ENCODE measurements at places on chromosomes 11 and 22.

DNA sequence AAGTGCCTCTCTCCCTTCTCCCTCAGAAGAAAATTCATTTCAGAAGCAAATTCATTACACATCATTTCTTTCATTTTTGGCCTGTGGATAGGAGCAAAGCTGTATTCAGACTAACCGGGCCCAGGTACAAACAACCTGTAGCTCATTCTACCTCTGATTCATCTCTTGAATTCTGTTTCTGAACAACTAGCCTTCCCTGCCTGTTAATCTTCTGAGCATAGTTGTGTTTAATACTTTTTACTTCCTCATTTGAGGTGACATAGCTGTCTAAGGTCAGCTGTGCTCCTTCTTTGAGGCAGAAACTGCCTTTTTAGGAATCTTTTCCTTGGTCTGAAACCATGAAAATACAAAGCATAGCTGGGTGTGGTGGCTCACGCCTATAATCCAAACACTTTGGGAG, 12.6 kb upstream of the IL18BP start:
- DNase-seq, result no peak

DNA sequence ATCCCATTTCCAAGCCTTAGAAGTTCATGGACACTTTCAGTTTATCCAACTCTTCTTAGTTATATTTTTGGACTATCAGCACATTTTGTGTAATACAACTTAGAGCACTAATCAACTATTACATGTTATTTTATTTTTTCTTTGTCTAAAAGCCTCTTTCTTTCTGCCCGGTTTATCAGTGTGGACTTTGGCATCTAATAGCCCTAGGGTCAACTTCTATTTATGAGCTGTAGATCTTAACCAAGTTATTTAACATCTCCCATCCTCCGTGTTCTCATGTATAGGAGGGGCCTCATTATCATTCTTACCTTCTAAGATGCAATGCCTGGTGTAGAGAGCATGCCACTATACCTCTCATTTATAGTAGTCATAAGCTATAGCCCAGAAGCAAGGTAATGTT, 4.4 kb downstream of the CARD16 start:
- DNase-seq, result no peak

GRCh38 chr11:35618497-35619115, 346 bp downstream of the FJX1 start:
- DNase-seq, result no peak

DNA sequence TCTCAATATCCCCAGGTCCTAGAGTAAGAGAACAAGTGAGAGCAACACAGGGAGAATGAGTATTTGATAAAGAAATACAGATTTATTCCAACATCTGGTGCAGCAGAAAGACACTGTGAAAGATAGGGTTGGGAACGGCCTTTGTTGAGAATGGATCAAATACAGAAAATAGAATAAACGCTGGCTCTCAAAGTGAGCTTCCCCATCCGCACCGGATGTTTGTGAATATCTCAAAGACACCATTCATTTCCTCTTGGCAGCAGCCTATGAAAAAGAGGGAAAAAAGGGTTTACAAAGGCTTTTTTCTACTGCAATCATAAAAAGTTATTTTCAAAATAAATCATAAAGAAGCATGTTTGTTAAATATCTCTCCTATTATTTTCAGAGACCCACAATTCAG, 279.3 kb downstream of the CASP12 start:
- no peak for DNase-seq

DNA sequence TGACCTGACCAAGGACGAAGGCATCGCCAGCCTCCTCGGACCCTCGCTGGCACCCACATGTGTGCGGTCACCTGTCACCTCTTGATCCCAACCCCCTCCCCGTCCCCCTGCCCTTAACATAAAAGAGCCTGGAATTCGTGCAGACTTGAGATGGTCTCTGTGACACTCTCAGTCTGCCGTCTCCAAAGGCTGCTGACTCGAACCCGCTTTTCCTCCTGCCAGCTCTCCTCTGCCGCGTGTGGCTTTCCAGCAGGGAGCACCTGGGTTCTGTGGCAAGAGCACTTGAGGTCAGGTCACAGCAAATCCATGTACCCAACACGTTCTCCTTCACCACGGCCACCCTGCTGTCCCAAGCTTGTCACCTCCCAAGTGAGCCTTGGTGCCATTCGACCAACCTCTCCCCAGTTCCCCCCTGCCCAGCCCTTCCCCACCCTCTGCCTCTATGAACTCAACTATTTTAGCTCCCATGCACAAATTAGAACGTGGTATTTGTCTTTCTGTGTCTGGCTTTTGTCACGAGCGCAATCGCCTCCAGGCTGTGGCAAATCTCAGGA, 207.6 kb downstream of the BRD1 start:
- no peak for DNase-seq

- DNase-seq, result no peak
Measured at GRCh38 chr22:17566776-17567175, 3.5 kb downstream of the SLC25A18 start.

DNA sequence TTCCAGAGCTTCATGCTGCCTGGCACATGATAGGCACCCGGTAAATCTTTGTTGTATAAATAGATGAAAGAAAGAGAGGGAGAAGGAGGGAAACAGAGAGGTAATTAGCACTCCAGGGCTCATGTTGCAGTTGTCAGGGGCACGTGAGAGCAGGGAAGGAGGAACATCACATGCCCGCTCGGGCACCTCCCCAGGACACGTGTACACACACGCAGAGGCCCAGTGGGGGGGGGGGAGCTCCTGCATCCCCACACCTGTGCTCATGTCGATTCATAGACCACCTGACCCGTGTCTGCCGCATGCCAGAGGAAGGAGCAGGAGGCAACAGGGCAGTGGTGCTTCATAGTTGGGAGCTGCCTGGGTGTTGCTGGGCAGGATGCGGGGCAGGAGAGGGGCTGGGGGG, 37.1 kb upstream of the NNMT start:
- DNase-seq, result no peak

DNA sequence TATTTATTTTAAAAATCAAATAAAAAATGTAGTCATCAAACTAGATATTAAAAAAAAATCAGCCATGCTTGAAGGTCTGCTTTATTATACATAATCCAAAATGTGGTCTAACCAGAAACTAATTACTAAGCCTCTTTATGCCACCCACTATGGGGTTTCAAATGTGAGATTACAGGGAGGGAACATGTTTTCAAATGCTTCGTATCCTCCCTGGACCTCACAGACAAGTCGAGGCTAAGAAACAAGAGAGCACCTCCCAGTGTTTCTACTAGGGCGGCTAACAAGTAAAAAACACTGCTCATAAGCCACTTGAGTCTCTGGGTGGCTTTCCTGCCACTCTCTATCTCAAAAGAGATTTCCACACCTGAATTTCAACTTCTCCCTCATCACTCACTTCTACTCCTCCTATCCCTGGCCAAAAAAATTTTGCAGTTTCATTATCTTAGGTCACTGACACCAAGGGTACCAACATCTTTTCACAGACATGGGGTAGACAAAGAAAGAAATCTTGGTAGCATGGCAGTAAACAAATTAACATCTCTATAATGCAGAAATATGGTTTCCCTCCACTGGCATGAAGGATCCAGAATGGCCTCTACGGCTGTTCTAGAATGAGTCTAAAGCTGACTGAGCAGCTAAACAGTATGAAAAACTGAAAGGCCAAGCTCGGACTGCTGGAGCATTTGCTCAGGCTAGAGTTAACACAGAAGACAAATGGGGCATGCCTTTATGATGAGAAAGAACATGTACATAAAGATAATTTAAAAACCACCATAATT, 50.9 kb downstream of the PITPNB start:
- DNase-seq, result no peak

DNA sequence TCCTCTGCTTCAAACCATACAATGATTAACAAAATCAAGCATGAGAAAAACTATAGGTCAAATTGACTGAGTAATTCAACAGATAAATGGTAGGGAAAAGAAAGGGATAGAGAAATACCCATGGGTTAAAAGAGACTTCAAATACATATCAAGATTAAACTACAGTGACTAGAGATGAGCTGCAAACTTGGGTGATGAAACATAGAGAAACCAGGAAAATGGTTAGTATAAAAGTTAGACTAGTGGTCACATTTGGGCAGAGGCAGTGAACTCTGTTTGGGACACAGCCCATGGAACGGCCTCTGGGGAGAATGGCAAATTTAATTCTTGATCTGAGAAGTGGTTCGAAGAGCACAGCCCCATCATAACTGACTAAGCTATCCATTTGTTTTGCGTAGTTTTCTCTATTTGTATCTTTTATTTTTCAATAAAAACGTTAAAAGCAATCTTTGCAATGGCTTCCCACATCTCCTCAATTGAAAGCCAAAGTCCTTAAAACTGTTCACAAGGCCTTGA, 99.4 kb downstream of the APIP start:
- DNase-seq, result no peak

- no peak for DNase-seq
Measured at GRCh38 chr22:48631288-48631863, 1196.3 kb downstream of the BRD1 start.

DNA sequence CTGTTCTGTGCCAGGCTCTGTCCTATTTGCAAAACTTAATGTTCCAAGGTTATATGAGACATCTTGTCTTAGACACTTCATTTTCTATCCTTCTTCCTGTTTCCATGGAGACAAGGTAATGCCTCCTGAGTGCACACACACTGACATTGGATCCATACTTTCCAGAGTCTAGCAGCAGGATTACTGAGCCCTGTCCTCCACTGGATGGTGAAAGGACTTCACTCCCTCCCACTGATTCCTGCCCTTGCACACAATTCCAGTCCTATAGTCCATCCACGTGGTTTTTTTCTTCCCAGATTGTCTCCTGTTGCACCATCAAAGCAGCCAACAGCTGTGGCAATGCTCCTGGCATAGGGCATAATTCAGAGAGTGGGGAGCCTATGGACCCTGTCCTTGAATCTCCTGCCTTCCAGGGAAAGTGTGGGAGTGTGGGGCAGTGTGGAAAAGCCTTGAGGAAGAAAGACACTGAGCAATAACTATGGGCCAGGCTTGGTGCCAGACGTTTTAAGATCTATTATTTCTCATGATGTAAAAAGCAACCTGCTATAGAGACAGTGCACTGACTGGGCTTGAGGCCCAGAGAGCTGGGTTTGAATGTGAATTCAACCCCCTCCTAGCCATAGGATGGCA, 31.3 kb downstream of the SERPINH1 start:
- no peak for DNase-seq

DNA sequence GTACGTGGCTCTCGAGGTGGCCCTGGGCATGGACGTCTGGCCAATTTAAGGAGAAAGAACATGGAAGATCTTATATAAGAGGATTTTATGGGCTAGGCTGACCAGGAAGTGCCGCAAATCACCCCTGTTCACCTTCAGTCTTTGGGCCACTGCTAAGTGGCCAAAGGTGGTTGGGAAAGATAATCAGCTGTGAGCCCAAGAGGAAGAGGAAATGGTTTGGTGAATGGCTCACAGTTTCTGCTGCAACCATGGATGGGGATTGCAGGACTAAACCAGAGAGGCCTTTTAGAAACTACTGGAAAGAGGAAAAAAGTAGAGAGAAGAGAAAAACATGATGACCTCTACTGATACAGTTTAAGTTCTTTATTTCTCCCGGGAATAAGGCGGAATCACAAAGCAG, 96.0 kb upstream of the ARHGAP20 start:
- DNase-seq, result no peak

DNA sequence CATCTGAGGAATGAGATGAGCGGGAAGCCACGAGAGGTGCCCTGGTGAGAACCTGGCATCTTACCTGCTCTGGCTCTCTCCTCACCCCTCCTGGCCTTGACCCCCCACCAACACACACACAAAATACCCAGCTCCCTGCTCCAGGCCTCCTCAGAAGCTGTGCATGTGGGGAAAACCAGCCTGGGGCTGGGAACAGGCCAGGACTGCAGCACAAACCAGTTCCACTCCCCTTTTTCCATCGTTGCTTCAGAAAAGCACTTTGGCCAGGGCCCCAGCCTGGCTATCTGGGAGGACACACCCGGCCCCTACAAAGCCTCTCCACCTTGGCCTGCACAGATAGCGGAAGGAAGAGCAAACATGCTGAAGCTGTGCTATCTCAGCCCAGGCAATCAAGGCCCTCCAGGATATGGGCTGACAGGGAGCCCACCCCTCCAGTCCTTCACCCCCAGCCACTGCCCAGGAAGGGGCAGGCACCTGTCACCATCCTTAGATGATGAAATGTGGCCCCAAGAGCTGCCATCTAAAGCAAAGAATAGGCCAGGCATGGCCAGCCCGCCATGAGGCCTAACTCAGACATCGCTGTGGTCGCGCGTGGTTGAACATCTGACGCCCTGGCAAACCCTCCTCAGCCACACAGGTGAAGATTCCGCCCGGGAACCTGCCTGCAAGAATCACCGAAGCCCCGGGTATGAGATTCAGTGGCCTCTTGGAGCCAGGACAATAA, 35.4 kb downstream of the PISD start:
- DNase-seq, result no peak

DNA sequence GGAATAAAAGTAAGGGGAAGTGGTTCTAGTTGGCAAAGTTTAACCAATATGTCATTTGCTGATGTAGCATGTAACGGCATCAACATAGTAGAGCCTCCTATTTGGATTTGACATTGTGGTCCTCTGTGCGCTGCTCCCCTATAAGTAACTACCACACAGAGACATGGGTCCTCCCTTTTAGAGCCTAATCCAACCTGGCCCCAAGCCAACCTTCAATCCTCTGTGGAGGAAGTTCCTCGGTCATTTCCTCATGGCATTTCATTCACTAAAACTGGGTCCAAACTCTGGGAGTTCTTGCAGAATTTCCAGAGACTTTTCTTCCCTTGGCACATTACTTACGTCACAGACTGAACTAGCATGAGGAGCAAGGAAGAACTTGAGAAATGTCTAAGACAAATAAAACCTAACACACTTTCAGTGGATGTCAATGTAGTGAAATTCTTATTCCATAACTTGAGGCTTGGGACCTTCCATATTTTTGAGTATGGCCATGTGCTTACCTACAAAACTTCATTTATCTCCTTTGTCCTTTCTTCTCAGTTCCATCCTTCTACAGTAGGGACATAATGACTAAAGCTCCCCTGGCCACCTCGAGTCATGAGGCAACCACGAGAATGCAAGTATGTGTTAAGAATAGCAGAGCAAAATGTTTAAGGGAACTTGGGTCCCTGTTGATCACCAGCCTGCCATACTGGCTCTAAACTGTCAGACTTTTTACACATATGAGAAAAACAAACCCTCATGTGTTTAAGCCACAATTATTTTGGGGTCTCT, 34.7 kb downstream of the MMP20 start:
- no peak for DNase-seq

DNA sequence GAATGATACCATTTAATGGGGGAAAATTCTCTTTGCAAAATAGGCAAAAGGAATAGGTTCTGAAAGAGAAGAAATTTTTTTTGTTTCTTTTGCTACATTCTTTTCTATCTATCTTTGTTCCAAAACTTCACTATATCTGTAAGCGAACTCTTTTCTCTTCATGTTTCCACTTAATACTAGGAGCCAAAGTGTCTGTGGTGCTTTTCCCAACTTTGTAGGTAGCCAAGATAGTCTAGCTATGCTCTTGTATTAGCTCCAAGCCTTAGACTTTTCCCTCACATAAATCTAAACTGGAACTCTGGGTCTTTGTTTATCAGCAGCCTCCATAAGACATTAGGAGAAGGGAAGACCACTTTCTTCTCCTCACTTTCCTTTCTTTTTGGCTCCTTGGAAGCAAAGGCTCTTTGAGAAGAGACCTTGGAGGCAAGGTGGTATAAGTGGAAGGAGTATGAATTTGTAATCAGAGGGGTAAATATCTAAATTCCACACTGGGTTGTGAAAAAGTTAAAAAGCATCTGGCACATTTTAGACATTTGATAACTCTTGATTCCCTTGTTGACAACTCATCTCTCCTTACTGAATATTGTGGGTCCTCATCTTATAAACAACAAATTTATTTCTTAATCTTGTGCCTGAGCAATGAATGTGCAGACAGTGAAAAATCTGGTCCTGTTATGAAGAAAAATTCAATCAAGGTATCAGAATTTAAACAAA, 130.0 kb downstream of the EHF start:
- no peak for DNase-seq

GRCh38 chr11:64655941-64656601, 65.1 kb downstream of the SLC22A12 start:
- DNase-seq, result no peak
